ENCODE measurements at places on chromosomes 7 and 10. TPM values are rescaled to one million over a fixed set of nuclear protein-coding genes. Genes with fewer than 3 reads are reported as not detected.

The PHTF2 gene
- 24.6 TPM for total RNA-seq

The LGI1 gene
- total RNA-seq = not detected

The ARHGAP22 gene
- total RNA-seq = 7.1 TPM

The TDRD1 gene
- not detected for total RNA-seq

The ADAM22 gene
- total RNA-seq = 0.21 TPM

GRCh38 chr10:65708057-65708456 is 1217.8 kb upstream of the LRRTM3 start:
- DNase-seq = no peak

DNA sequence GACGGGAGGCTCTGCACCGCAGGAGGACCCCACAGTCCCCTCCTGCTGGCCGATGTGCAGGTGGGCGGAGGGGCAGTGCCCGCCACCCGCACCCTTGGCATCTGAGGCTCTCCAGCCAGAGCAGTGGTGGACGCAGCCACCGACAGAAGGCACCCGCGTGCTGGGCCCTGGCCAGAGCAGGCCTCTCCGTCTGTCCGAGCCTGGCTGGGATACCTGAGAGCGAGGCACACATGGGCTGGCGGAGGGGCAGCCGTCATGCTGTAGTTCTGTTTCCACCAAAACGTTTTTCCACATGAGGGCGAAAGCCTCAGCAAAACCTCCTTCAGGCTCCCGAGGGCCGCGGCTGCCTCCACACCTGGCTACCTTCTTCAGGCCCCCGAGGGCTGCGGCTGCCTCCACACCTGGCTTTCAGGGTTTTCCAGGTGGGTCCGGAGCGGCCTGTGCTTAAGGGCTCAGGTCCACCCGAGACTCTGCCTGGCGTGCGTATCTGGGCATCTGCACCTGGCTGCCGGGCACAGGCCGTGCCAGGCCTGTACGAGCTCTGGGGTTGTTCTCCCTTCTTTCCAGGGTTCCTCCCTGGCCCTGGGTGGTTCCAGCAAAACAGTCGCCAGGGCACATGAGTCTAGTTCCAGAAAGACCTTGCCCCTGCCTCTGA is 115.5 kb downstream of the INPP5A start:
- no peak for DNase-seq

- no peak for DNase-seq
Measured at GRCh38 chr7:7858559-7858958, 110.0 kb upstream of the GLCCI1 start.

GRCh38 chr10:24674892-24675632 is 48.6 kb downstream of the ARHGAP21 start:
- no peak for DNase-seq

GRCh38 chr7:105429746-105430612 is 41.3 kb upstream of the SRPK2 start:
- no peak for DNase-seq
